ENCODE measurements at places on chromosomes 16 and 17.

GRCh38 chr17:14261406-14261805 is 24.7 kb upstream of the CDRT15 start:
- DNase-seq = no peak

DNA sequence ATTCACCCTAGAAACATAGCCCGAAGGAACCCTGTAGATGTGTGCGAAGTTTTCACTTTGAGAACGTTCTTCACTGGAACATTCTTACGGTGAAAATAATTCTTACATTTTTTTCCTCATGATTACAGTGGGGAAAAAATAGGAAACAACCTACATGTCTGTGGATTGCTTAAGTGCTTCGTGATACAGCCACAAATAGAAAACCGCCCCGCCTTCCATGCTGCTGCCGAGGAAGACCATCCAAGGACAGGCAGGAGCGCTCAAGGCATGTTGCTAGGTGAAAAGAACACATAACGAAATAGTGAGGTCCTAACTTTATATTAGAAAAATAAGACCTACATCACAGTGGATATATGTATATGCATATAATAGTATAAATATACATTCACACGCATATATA is 78.8 kb downstream of the BMERB1 start:
- DNase-seq = no peak

GRCh38 chr17:34067011-34067410 is 188.1 kb upstream of the CCL2 start:
- DNase-seq = no peak

DNA sequence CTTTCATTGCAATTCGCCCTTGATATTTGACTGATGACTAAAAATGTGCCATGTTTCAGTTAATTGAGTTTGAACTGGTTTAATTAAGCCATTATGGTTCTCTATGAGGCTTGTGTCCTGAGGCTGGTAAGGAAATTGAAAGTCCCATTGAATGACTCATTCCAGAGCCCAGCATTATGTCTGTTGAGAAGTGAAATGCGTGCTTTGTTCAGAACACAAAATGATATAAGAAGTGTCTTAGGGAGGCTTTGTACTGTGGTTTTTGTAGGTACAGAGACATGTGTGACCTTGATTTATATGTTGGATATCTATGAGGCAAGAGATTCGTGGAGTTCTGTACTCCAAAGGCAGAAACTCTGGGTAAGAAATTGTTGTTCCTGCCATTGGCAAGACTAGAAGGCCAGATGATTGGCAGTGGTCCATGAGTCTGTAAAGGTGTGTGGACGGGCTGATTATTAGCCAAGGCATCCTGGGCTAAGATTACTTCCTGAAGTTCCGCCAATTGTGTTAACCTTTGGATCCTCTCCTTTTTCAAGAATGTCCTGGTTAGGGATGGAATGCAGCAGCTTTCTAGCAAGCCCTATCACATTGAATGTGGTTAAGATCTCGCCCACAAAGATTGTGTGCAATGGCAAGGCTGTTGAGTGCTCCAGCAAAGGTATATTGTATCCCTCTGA is 103.7 kb downstream of the NPIPB5 start:
- DNase-seq = no peak

DNA sequence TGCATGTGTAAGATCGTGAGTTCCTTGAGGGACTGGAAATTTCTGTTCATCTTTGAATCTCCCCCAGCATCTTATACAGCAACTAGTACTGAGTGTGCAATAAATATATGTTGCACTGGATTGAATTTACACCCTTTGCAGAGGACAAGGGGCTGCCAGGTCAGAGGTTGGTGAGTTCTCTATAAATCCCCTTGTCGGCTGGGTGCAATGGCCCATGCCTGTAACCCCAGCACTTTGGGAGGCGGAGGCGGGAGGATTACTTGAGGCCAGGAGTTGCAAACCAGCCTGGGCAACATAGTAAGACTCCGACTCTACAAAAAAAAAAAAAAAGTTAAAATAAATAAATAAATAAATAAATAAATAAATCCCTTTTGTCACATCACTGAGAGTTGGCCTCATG is 9.4 kb upstream of the SP6 start:
- DNase-seq = no peak

DNA sequence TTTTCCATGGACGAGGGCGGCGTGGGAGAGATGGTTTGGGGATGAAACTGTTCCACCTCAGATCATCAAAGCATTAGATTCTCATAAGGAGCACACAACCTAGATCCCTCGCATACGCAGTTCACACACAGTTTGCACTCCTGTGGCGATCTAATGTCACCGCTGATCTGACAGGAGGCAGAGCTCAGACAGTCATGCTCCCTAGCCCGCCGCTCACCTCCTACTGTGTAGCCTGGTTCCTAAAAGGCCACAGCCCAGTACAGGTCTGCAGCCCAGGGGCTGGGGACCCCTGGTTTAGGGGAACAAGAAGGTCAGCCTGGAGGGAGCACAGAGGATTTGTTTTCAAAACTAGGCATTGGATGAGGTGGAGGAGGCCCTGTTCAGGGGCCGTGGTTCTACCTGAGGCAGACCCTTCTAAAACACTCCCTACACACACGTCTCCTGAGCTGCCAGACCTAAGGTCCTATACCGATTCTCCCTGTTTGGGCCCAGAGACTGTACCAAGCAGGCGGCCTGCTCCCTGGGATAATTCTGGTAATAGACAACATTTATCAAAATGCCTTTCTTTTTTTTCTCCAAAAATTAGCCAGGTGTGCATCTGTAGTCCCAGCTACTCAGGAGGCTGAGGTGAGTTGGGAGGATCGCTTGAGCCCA is 38.6 kb downstream of the AXIN2 start:
- DNase-seq = no peak

- no peak for DNase-seq
These were observed 97.5 kb downstream of the RAB11FIP4 start for GRCh38 chr17:31488982-31489294.

DNA sequence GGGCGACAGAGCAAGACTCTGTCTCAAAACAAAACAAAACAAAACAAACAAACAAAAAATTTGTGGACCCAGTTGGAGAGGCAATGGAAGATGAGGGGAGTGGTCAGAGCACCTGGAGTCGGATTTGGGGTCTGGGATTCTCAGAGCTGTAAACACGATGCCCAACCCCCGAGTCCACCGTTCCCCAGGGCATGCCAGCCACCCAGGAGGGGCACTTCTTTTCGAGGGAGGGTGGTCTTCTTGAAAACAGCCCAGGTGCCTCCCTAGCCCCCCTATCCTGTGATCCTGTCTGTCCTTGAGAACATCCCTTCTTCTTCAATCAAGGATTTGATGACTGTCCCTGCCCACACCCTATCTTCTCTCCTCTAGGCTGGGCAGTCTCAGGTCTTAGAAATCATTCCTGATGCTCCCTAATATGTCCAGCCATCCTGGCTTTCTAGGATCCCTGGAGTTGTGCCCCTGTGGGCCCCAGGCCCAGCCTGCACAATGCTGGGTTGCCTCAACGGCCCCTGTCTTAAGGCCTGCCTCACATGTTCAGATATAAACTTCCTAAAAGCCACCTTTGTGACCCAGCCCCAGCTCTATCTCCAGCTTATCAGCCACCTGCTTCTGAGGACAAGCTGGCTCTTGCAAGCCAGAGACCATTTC is 3.1 kb upstream of the SLC13A2 start:
- DNase-seq = no peak

- no peak for DNase-seq
These were observed 23.8 kb downstream of the FAM83G start for GRCh38 chr17:18980682-18981334.

DNA sequence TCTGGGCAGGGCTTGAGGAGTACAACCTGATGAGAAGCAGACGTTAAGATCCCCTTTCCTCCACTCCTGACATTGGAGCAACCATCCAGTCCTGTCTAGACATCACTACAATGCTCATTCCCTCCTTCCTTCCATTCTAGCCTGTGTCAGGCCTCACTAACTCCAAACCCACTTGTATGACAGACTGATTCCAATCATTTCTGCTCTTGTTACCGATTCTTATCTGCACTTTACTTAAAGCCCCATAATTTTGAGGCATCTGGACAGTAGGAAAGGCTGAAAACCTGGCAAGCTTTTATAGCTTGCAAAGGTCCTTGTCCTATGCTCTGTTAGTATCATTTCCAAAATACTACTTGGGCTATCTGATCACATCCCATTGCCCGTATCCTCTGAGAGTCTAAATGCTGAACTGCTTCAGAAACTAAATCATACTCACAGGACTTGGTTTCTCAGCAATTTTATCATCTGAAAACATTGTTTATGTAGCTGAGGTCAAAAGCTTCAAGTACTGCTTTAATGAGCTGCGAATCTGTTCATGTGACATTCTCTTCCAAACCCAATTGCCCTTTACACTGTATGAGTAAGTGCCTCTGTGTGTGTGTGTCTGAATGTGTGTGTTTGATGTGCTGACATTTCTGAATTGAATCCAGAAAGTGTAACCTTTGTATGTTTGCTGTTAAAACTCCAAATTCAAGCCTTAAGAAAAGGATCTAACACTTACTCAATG is 57.2 kb upstream of the CACNG3 start:
- DNase-seq = no peak

DNA sequence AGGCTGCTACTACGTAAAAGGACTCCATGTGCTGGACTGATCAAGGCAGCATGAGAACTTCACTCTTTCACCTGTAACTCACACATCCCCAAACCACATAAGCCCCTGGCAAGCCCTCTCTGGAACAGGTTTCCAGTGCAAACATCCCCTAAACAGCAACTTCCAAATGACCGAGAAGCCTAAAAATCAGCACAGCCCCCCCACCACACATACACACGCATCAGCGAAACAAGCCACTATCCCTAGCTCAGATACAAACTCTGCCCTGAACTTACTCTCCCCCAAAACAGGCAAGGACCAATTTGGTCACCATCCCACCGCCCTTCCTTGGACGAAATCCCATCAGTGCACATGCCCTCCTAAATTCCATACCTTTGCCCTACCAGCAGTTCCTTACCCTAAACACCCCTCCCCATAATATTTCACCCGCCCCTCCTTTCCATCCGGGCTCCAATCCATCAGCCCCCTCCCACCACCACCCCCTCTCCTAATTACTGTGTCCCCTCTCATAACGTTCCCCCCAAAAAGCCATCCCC is 735 bp downstream of the LSM12 start:
- DNase-seq = no peak

GRCh38 chr16:3145660-3146059 is 10.8 kb downstream of the ZNF213 start:
- DNase-seq = no peak

- no peak for DNase-seq
These were observed 39.3 kb downstream of the ARHGAP27 start for GRCh38 chr17:45393411-45393810.

GRCh38 chr17:42585353-42585752 is 7.8 kb upstream of the PSMC3IP start:
- DNase-seq = no peak

DNA sequence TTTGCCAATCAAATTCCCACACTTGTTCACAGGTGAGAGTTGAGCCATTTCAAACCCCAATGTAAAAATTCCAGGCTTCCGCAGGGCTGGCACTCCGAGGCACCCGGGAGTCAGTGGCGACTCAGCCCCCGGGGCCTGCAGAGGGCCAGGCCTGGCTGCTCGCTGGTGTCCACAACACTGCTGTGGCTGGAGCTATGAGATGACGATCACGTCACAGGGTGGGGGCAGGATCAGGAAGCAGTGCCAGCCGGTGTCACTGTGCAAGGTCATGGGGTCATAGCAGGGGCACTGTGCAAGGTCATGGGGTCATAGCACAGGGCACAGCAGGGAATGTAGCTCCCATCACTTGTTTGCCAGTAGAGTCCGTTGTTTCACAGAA is 7.8 kb downstream of the VPS4A start:
- DNase-seq = no peak
